ENCODE measurements at places on chromosomes 12 and 14. TPM values are rescaled to one million over a fixed set of nuclear protein-coding genes. Genes with fewer than 3 reads are reported as not detected.

CTSG gene
- not detected for total RNA-seq

THAP2 gene
- total RNA-seq: 6.5 TPM

EEF1AKMT3 gene
- total RNA-seq: 1.6 TPM

KLHL28 gene
- 11.8 TPM for total RNA-seq

TUNAR gene
- not detected for total RNA-seq

RHEBL1 gene
- total RNA-seq: 4.5 TPM

SELPLG gene
- total RNA-seq: 19.0 TPM

HSPA2 gene
- 1.8 TPM for total RNA-seq

Data from activated T-cell treated with anti-CD3 and anti-CD28 coated beads, Interleukin-2, amount 50 U/mL, for 4 hours (primary cell).